Peyer's patch (tissue), 4 donors: ENCODE measurements at places on chromosomes 11 and 22. TPM values are rescaled to one million over a fixed set of nuclear protein-coding genes. Genes with fewer than 3 reads are reported as not detected.
A peak's percentile ranks its signal among the peaks of the same experiment; 100 is the strongest.

DNA sequence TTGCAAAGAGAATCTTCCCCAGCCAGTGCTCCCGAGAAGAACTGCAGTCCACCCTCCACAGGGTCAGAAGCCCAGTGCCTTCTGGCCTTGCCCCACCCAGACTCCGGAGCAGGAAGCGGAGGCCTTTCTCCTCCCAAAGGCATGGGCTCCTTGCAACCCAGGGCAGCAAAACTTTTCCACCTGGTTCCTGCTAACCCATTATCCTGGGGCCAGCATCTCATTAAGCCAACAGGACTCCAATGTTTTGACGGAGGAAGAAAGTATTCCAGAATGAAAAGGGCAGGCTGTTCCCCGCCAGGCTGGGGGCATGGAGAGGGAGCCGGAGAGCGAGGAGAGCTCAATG lies 88.1 kb downstream of the RTL6 start:
- no peak overlapping the region for H3K4me3 ChIP-seq
- no peak for DNase-seq
- no peaks in the 10 kb centered on the region for H3K36me3 ChIP-seq
- H3K27ac ChIP-seq = no peak overlapping the region
- no peaks in the 10 kb centered on the region for H3K4me1 ChIP-seq
- H3K27me3 ChIP-seq = no peaks in the 10 kb centered on the region

DNA sequence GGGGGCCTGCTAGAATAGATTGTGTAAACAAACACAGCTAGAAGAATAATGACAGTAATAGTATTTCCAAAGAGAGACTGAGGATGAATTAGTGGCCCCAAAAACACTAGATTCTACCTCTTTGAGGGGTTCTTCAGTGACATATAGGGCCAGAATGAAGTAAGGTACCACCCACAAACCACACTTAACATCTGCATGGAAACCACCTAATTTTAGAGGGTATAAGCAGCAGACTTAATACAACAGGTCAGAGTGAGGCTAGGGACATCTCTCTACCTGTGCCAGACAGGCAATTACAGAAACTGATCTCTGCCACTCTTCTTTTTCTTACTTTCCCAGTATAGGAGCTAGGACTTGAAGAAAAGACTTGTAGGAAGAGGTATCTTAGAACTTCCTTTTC lies 20.1 kb downstream of the ELP4 start:
- no peak overlapping the region for H3K4me3 ChIP-seq
- DNase-seq = no peak
- H3K27ac ChIP-seq = no peak overlapping the region
- H3K36me3 ChIP-seq = no peaks in the 10 kb centered on the region
- H3K27me3 ChIP-seq = no peaks in the 10 kb centered on the region
- H3K4me1 ChIP-seq = no peaks in the 10 kb centered on the region

- no peak overlapping the region for H3K4me3 ChIP-seq
- H3K27ac ChIP-seq = no peak overlapping the region
- H3K4me1 ChIP-seq = no peaks in the 10 kb centered on the region
- no peak for DNase-seq
These were observed 20.9 kb downstream of the RCOR2 start for GRCh38 chr11:63896071-63896470.

- H3K36me3 ChIP-seq = no peaks in the 10 kb centered on the region
- no peaks in the 10 kb centered on the region for H3K27me3 ChIP-seq
- DNase-seq = no peak
These were observed 13.5 kb upstream of the GRAMD1B start for GRCh38 chr11:123416566-123416965.

DNA sequence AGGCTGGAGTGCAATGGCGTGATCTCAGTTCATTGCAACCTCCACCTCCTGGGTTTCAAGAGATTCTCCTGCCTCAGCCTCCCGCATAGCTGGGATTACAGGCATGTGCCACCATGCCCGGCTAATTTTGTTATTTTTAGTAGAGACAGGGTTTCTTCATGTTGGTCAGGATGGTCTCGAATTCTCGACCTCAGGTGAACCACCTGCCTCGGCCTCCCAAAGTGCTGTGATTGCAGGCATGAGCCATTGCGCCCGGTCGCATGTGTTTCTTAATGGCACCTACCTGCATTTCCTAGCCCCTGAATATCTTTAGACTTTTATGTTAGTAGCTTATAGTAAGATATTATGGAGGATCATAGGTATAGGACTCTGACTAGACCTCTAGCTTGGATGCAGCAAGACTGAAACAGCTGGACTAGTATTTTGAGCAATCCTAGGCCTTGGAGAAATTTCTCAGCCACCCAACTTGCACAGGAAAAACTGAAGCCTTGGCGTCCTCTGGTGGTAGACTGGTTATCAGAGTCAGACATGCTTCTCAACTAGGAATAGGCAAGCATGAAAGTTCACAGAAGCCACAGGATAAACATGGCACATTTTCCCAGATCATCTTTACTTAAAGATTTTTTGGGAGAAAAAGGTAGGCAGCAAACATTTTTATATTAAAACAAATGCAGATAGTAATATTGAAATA lies 22.7 kb upstream of the C1QTNF4 start:
- no peak overlapping the region for H3K4me3 ChIP-seq
- H3K36me3 ChIP-seq = no peaks in the 10 kb centered on the region
- peak; percentile 54 for DNase-seq
- no peaks in the 10 kb centered on the region for H3K4me1 ChIP-seq
- H3K27me3 ChIP-seq = no peaks in the 10 kb centered on the region

Gene APLNR
- 0.83 TPM for total RNA-seq

Gene ROBO4
- 4.3 TPM for total RNA-seq
